ENCODE measurements at places on chromosomes 1 and 21.

DNA sequence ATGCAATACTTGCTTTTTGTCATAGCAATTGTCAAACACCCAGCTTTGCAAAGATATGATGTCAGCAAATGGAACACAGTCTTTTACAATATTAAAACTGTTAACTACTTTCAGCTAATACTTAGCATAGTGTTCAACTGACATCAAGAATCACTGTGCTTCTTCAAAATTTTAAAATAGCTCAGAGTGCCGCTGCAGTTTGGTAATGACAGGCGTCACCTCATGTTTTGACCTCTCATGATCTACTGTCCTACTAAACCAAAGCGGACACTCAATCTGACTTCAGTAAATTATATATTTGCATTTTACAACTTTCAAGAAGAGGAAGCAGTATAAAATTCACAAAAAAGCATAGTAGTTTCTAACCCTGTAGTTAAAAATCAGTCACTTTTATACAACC, 2.0 kb downstream of the FMO1 start:
- no peak for DNase-seq

GRCh38 chr1:39789571-39790110, 976 bp upstream of the BMP8B start:
- no peak for DNase-seq

GRCh38 chr1:156257711-156258110, 9.9 kb upstream of the PAQR6 start:
- DNase-seq: no peak

DNA sequence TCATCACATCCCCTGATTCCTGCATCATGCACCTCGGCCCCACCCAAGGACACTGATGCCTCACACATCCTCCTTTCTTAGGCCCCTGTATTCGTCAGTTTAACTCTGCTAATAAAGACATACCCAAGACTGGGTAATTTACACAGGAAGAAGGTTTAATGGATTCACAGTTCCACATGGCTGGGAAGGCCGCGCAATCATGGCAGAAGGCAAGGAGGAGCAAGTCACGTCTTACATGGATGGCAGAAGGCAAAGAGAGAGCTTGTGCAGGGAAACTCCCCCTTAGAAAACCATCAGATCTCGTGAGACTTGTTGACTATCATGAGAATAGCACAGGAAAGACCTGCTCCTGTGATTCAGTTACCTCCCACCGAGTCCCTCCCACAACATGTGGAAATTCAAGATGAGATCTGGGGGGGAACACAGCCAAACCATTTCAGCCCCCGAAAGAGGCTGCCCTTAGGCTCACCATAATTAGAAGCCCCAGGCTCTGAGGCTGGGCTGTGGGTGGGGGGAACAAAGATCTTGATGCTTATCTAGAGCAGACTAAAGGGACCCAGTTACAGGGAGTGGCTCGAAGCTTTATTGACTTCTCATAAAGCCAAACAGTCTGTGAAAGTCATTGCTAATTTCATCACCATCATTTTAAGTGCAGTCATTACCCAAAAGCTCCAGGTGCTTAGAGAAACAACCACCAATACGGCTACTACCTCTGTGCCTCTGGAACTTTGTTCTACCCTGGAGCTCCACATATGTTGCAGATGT, 181.5 kb downstream of the MATN1 start:
- no peak for DNase-seq

DNA sequence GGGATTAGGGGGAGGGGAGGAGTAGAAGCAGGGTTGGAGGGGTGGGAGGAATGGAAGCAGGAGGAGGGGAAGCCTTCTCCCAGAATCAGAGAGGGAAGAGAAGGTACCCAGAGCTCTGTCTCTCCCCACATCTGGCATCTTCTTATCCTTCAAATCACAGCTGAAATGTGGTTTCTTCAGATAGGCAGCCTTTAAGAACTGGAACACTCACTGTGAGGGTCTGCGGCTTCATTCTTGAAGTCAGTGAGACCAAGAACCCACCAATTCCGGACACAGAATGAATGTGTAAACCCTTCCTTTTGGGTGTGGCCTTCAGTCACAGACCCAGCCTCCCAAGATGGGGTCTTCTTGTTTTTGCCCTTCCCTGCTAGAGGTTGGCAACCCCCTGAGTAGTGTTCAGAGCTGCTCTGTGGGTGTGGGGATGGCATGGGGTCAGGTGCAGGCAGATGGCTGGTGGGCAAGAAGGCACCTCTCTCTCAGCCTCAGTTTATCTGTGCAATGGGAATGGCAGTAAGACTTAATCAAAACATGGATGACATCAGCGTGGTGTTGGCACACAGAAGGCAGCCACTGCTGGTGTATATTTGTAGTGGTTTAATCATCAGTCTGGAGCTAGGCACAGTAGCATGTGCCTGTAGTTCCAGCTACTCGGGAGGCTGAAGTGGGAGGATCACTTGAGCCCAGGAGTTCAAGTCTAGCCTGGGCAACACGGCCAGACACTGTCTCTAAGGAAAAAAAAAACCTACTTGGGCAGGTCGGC, 7.2 kb downstream of the FAAH start:
- no peak for DNase-seq

GRCh38 chr1:30789388-30790255, 32.0 kb upstream of the LAPTM5 start:
- DNase-seq: no peak

- peak; percentile 95 for DNase-seq
These were observed 20.9 kb upstream of the RGL1 start for GRCh38 chr1:183783767-183784637.

GRCh38 chr1:56654126-56654923, 9.2 kb downstream of the PRKAA2 start:
- no peak for DNase-seq

- DNase-seq: no peak
These were observed 368.2 kb downstream of the USH2A start for GRCh38 chr1:216055004-216055403.

GRCh38 chr1:218739426-218739825, 394.3 kb downstream of the TGFB2 start:
- peak; percentile 14 for DNase-seq

DNA sequence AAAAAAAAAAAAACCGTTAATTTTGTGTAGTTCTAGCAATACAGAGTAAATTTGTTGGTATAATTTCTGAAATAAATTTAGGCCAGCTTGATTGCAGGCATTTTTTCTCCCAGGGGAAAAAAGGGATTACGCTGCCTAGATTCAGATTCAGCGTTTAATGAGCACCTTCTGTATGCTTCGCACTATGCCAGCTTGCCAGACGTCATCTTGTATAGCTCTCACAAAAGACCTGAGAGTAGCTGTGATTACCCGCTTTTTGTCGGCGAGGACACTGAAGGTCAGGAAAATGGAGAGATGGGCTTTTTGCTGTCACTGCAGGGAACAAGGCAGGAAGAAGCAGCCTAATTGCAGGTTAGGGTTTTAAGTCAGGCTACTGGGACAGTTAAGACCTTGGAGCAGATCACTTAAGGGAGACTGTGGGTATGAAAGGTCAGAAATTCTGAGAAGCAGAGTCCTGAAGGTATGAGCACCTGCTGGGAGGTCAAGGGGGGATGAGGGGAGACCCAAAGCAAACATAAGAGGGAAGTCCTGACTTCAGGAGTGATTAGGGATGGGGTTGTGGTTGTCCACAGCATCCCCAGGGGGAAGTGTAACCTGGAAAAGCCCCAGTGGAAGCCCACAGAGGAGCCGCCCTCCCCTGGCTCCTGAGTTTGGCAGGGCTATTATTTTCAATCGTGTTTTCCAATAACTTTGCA, 39.0 kb downstream of the TMCC2 start:
- DNase-seq: no peak

- DNase-seq: no peak
These were observed 12.8 kb downstream of the OTUD7B start for GRCh38 chr1:149997585-149998262.

- DNase-seq: no peak
These were observed 61.1 kb upstream of the RCOR3 start for GRCh38 chr1:211198111-211198510.

GRCh38 chr1:233442026-233442780, 114.7 kb downstream of the MAP3K21 start:
- no peak for DNase-seq

DNA sequence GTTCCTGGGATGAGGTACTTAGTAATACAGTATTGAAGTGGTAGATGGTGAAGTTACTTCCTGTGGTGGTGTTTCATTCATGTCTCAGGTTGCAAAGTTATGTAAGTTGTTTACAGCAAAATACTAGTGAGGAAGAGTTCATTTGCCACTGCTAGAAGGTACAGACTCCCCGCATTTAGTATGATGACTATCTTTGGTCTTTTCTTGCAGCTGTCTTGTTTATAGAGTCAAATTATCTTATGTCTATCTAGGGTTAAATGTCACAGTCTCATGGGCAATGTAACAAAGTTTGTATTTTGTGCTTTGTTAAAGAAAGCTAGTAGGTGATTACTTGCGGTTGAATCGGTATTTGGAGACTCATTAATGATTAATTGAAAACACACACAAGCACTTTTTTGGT, 50.2 kb downstream of the LRRC8D start:
- no peak for DNase-seq

DNA sequence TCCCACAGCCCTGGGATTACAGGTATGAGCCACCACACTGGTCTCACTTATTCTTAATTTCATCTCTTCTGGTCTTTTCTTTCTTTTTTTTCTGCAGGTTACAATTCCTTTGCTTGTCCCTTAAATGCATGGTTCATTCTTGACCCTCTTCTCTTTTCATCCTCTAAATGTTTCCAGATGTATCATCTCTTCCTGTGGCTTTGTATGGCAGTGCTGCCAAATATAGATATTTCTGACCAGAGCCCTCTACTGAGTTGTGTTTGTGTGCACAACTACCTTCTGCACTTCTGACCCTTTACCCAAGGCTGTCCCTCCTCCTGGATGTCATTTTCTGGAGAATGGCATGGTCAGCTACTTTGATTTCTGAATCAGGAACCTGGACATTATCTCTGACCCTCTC, 32.5 kb downstream of the OLFML3 start:
- no peak for DNase-seq

- DNase-seq: no peak
These were observed 239.1 kb downstream of the HLX start for GRCh38 chr1:221118176-221118937.

- peak; percentile 72 for DNase-seq
These were observed 16.5 kb upstream of the PARP1 start for GRCh38 chr1:226424221-226425003.

DNA sequence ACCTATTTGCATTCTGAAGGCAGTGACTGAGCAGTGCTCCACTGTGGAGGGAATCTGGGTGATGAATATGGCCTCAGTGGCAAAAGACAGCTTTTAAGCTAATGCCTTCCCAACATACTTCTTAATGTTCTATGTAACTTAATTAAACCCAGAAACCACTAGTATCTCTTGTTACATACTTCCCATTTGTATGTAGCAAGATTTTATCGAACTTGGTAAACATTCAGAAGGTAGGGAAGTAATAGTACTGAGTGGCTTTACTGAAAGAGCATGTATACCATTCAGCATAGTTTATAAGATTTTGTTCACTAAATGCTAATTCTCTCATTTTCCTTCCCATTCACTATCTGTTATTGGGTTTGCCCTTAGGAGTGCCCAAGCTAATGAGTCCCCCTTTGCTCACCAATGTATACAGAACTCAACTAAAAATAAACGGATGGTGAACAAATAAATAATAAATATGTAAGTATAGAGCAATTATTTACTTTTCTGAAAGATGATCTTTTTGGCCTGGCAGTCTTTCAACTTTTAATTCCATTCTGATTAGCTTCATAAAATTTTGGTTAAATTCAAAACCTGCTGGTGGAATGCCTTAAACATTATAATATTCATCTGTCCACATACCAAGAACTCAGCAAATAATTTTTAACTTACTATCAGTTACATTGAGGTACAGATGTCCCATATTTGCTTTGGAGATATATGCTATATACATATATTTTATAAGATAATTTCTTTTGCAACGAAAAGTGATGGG, 204.4 kb downstream of the APP start:
- DNase-seq: no peak

GRCh38 chr1:79791488-79792218, 785.1 kb upstream of the ADGRL4 start:
- no peak for DNase-seq

GRCh38 chr1:46682064-46682463, 10.4 kb downstream of the TEX38 start:
- DNase-seq: no peak

All from muscle of back (tissue), 13 donors.